Progenitor cell of endocrine pancreas (in vitro differentiated cells): ENCODE measurements at places on chromosomes 3 and 15. TPM values are rescaled to one million over a fixed set of nuclear protein-coding genes. Genes with fewer than 3 reads are reported as not detected.

- H3K27me3 ChIP-seq: peaks cover 2% of the 10 kb centered on the region
- H3K4me1 ChIP-seq: no peaks in the 10 kb centered on the region
- no peak overlapping the region for H3K4me3 ChIP-seq
- H3K36me3 ChIP-seq: no peaks in the 10 kb centered on the region
- no peak overlapping the region for H3K27ac ChIP-seq
Measured at GRCh38 chr15:77974098-77974414, 103.5 kb downstream of the TBC1D2B start.

DNA sequence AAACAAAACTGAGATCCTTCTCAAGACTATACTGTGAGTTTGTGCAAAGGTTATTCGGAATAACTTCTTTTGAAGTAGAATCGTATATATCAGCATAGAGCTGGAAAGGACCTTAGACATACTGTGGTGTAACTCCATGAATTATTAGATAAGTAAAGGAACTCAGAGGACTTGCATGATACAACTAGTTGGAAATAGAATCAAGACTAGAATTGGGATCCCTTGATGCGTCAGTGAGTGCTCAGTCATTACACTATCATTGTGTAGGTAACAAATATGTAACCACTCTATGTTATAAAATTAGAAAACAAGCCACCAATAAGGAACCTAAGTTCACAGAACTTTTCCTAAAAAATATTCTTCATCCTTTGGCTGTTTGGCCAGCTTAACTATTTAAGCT is 61.1 kb downstream of the CBLB start:
- H3K4me1 ChIP-seq: peaks cover 26% of the 10 kb centered on the region
- H3K36me3 ChIP-seq: peaks cover 4% of the 10 kb centered on the region
- DNase-seq: no peak

- no peak overlapping the region for H3K27ac ChIP-seq
- H3K4me3 ChIP-seq: no peak overlapping the region
- DNase-seq: no peak
- peaks cover 10% of the 10 kb centered on the region for H3K4me1 ChIP-seq
- no peaks in the 10 kb centered on the region for H3K36me3 ChIP-seq
Measured at GRCh38 chr15:60649845-60650548, 171.1 kb upstream of the ICE2 start.

DNA sequence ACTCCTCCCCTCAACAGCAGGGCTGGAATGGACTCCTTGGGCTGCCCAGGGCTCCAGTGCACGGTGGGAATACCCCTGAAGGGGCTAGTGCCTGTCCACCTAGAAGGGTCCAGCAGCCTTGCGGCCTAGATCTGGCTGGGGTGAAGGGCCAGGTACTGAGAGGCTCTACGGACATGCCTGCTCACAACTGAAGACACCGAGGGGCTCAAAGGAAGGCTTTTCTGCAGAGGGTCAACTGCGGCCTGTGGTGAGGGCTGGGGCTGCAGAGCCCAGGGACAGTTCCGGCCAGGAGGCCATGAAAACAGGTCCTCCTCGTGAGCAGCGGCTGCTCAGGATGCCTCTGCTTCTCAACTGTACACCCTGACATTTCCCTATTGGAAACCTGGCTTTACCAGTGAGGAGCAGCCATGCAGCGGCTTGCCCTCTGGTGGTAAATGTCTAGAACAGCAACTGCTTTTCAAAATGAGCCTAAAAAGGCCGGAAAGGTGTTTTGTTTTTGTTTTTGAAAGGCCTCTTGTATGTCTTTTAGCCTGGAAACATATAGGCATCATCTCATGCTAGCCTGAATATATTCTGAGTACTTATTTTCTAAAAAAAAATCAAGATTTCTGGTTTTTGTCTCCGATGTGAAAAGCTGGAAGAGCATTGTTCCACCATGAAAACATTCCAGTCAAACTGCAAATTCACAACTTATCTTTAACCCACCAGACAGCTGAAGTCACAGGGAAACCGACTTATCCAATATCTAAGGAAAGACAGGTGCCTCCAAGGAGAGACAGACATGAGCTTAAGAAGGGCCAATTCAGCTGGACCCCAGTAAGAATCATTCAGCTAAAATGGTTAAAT is 163.4 kb downstream of the KLF13 start:
- H3K27me3 ChIP-seq: peaks cover 14% of the 10 kb centered on the region
- H3K4me1 ChIP-seq: peaks cover 2% of the 10 kb centered on the region
- H3K4me3 ChIP-seq: no peak overlapping the region
- no peak overlapping the region for H3K27ac ChIP-seq
- H3K36me3 ChIP-seq: peaks cover 6% of the 10 kb centered on the region

DNA sequence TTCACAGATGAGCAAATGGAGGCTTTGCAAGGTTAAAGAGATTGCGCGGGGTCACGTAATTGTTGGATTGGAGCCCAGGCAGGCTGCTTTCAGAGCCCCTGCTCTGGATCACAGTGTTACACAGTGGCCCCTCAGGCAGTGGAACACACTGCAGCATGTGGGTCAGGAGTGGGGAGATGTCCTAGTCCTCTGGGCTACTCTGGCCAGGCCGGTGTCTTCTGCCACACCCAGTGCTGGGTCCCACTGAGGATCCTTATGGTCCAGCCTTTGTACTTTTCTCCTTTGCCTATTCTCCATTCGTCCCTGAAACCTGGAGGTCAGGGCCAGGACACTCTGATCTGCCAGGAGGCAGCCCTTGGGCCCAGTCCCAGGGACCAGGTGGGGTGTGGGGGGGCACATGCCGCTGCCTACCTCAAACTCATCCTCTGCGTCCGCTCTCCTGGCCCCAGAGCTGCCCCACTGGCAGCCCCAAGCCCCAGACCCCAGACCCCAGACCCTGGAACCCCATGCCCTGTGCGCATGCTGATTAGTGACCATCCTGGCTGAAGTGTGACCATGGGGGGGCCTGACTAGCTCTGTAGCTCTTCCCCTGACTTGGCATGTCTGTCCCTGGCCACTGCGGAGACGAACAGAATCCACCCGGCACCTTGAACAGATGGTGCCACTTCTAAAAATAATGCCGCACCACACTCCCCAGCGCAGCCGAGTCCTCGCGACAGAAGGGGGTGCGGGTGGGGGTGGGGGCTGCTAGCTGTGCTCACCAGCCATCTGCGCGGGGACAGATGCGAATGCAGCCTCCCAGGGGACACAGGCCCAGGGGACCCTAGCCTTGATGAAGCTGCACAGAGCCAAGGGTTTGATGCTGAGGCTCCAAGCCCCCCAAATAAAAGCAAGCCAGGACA is 41.6 kb downstream of the ATP2B2 start:
- DNase-seq: no peak
- H3K4me3 ChIP-seq: no peak overlapping the region
- H3K4me1 ChIP-seq: no peaks in the 10 kb centered on the region
- H3K27me3 ChIP-seq: peaks cover 22% of the 10 kb centered on the region

GRCh38 chr15:80264031-80264430 is 12.0 kb upstream of the CTXND1 start:
- no peak for DNase-seq
- no peak overlapping the region for H3K4me3 ChIP-seq
- H3K4me1 ChIP-seq: no peaks in the 10 kb centered on the region
- H3K27me3 ChIP-seq: peaks cover 75% of the 10 kb centered on the region
- no peaks in the 10 kb centered on the region for H3K36me3 ChIP-seq
- H3K27ac ChIP-seq: no peak overlapping the region

GRCh38 chr3:85591451-85591850 is 632.7 kb downstream of the CADM2 start:
- DNase-seq: no peak
- no peak overlapping the region for H3K27ac ChIP-seq
- no peaks in the 10 kb centered on the region for H3K36me3 ChIP-seq
- H3K4me1 ChIP-seq: peaks cover 4% of the 10 kb centered on the region
- no peaks in the 10 kb centered on the region for H3K27me3 ChIP-seq

DNA sequence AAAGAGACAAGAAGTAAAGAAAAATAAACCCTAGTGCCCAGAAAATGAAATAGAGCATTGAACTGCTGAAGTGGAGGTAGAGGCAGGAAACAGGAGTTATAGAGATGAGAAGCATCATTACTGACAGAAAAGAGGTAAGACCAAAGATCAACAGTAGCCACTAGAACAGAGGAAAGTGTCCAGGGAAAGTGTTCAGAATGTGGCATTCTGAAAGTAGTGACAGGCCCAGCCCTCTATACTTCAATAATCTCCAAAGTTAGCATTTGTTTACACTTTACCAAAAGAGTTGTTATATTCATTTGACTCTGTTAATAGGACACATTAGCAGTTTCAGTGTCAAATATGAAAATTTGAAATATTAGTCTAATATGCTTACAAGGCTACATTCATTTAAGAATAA is 727.1 kb upstream of the NECTIN3 start:
- no peaks in the 10 kb centered on the region for H3K27me3 ChIP-seq
- no peak for DNase-seq

- DNase-seq: no peak
- no peak overlapping the region for H3K4me3 ChIP-seq
- H3K27ac ChIP-seq: no peak overlapping the region
- H3K27me3 ChIP-seq: no peaks in the 10 kb centered on the region
- H3K36me3 ChIP-seq: no peaks in the 10 kb centered on the region
Measured at GRCh38 chr15:40157778-40158447, 3.0 kb upstream of the BUB1B start.

GRCh38 chr3:43192028-43192427 is 86.1 kb upstream of the POMGNT2 start:
- H3K27me3 ChIP-seq: no peaks in the 10 kb centered on the region
- no peak for DNase-seq
- no peak overlapping the region for H3K4me3 ChIP-seq
- no peak overlapping the region for H3K27ac ChIP-seq
- no peaks in the 10 kb centered on the region for H3K36me3 ChIP-seq

DNA sequence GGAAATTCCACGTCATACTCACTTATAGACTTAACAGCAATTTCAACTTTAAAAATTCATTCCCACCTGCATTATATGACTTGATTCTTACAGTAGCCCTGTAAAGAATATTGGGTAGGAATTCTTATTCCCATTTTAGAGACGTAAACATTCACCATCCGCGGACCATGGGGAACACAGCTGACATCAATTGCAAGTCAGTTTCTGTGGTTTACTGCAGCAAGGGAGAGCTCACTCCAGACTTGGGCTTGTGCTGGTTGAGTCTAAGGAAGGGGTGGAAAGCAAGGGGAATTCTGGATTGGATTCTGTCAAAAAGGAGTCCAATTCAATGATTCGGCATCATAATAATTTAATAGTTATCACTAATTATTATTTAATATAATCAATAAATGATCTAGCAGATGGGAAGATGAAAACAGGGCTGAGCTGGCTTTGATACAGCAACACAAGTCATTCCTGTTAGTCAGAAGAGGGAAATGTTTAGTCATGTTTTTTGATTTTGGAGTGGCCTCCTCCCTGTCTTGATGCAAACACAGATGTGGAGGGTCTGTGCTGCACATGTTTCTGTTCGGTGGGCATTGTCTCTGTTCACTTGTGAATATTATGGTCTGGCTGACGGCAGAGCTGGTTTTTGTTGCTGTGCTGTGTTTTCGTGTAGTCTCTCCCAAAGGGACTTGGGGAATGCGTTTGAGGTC is 9.7 kb downstream of the LIPC start:
- peak overlapping the region; percentile 88 for H3K27ac ChIP-seq
- H3K4me3 ChIP-seq: no peak overlapping the region
- no peak for DNase-seq
- peaks cover 41% of the 10 kb centered on the region for H3K4me1 ChIP-seq
- no peaks in the 10 kb centered on the region for H3K36me3 ChIP-seq
- peaks cover 5% of the 10 kb centered on the region for H3K27me3 ChIP-seq

The PATL2 gene
- 0.73 TPM in 1 of 2 replicates, not detected in the other for total RNA-seq

The SGO1 gene
- total RNA-seq: 14.8 and 15.1 TPM in 2 replicates

The COPS2 gene
- 84.0 and 86.7 TPM in 2 replicates for total RNA-seq

The PARL gene
- total RNA-seq: 51.3 and 54.8 TPM in 2 replicates

The ZMYND10 gene
- 0.86 and 2.2 TPM in 2 replicates for total RNA-seq

The FRMD5 gene
- total RNA-seq: 7.8 and 9.5 TPM in 2 replicates

The KLF15 gene
- total RNA-seq: 16.4 and 17.7 TPM in 2 replicates

The PLSCR5 gene
- 0.31 TPM in 1 of 2 replicates, not detected in the other for total RNA-seq

The CPLX3 gene
- not detected in 2 replicates for total RNA-seq

The GATA2 gene
- total RNA-seq: 1.7 and 1.9 TPM in 2 replicates

The CACNA2D3 gene
- total RNA-seq: 0.29 TPM in 1 of 2 replicates, not detected in the other

The NEIL1 gene
- total RNA-seq: 79.2 and 84.4 TPM in 2 replicates

The OSBPL10 gene
- total RNA-seq: 23.9 and 25.2 TPM in 2 replicates
